SW 1271 (cell line): ENCODE measurements at places on chromosomes 2 and 18.

DNA sequence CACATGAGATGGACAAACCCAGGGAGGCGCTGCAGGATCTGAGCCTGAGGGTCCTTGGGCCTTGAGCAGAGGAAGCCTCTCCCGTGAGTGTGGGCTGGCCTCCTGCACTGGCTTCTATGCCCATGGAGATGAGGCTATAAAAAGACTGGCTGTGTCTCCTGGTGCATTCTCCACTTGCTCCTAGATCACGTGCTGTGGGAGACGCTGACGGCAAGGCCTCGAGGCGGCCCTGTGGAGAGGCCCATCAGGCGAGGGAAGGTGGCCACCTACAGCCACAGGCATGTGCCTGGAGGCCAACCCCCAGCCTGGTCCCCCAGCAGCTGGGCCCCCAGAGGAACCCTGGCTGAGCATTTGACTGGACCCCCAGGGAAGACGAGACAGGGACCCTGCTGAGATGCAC lies 198.9 kb downstream of the TWIST2 start:
- DNase-seq, result no peak

DNA sequence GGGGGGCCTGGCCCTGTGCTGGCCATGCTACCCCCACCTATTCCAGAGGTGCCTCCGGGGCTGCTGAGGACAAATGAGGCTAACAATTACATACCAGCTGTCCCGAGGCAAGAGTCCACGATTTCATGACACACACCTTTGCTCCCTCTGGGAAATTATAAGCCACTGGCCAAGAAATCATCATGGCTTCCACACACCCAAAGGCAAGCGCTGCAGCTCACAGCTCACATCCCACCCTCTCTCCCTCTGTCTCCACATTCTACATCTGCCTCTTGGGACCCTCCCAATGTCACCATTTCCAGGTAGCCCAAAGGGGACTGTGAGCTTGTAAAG lies 134.4 kb downstream of the HDAC4 start:
- no peak for DNase-seq

DNA sequence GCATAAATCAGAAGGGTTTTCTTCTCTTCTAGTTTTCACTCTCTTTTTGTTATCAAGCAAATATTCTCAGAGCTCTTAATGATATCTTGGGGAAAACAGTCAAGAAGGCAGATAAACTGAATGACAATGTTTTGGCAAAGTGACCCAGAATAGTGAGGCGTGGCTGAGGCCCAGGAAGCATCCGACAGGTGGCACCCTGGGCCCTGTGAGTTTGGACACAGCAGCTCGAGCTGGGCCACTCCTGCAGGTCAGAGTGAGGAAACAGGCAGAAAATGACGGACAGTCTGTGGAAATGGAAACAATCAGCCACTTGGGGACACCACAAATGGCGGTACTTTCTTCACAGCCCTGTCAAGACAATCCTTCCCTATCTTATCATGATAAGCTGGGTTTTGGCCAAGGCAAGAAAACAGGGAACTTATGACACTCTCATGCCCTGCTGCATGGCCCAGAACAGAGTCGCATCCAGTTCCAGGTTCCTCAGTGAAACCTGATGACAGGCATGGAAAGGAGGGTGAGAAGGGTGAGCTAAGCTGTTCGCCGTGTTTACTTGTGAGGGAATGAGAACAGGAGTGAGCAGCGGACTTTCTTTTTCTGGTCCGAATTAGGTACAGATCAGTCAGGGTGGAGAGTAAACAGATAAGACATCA lies 32.1 kb downstream of the MRPL44 start:
- no peak for DNase-seq

DNA sequence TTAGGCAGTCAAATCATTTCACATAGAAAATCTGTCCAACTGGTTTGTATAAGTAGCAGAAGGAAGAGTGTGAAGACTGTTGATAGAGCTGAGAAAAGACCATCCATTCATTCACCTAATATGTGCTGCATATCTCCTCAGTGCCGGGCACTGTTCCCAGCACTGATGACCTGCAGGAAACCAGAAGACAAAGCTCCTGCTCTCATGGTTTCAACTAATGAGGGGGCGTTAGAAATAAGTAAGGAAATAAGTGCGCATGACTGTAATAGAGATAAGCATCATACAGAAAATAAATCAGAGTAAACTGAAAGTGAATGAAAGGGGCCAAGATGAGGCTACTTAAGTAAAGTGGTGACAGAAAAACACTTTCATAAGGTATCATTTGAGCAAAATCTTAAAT lies 427.5 kb upstream of the CDH20 start:
- no peak for DNase-seq

GRCh38 chr18:63994783-63995399 lies 25.0 kb downstream of the SERPINB8 start:
- no peak for DNase-seq

- DNase-seq, result no peak
Observed at GRCh38 chr2:71456617-71457016, 3.3 kb downstream of the DYSF start.

DNA sequence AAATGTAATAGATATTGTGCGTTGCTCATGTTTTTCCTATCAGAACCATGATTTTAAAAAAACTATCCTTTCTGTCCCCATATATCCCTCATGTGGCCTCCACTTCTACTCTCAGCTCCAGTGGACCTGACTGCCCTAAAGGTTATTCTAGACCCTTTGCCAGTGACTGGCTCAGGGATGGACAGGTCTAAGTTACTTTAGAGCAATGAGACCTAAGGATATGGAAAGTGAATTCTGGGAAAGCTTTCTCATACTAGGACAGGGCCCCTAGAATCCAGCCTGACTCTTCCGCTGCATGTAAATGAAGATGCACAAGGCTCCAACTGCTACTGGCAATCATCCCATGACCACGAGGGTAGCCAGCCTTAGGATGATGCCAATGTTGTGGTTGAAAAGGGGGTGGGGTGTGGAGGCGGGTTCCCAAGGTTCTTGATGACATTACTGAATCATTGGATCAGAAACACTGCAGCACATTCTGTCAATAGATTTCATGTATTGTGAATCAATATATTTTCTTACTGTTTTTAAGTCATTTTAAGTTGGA lies 21.3 kb downstream of the C2orf69 start:
- no peak for DNase-seq

DNA sequence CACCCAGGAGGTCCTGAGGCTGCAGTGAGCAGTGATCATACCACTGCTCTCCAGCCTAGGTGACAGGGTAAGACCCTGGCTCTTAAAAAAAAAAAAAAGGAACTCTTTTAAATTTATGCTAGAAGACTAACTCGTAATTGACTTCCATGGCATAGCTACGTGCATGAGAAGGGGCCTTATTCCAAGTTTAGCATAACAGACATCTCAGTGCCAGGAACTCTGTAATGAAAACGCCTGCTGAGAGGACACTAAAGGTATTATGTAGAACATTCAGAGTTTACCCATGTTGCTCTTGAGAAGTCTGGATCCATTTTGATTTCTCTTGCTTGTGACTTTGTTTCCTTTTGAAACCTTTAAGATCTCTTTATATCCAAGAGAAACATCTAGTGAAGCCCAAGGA lies 276.0 kb downstream of the ZNF407 start:
- DNase-seq, result no peak

DNA sequence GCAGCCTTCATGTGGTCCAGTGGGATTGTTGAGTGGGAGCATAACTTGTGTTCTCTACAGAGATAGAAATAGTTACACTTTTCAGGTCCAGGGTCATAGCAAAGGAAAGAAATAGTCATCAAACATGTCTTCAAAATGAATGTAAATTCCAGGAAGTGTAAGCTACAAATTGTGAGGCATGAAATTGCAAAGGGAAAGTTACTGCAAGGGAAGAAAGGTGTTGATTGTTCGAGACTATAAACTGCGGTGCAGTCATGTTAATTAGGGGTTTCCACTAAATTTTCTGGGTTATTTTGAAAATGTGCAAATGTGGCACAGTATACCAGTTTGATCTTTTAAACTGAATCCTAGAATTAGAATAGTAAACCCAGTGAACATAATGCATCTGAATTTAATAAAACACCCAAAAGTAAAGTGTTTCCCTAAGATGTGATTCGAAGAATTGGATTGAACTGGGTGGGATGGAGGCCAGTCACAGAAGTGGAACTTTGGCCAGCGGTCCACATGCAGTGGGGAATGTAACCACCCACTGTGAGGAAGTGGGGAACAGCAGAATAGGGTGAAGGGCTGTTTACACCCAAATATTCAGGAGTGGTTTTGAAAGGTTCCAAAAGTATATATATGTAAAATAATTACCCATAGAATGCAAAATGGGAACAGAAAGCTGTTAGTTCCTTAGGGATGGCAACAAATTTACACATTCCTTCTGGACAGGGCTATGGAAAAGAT lies 126.5 kb upstream of the CCDC68 start:
- no peak for DNase-seq

DNA sequence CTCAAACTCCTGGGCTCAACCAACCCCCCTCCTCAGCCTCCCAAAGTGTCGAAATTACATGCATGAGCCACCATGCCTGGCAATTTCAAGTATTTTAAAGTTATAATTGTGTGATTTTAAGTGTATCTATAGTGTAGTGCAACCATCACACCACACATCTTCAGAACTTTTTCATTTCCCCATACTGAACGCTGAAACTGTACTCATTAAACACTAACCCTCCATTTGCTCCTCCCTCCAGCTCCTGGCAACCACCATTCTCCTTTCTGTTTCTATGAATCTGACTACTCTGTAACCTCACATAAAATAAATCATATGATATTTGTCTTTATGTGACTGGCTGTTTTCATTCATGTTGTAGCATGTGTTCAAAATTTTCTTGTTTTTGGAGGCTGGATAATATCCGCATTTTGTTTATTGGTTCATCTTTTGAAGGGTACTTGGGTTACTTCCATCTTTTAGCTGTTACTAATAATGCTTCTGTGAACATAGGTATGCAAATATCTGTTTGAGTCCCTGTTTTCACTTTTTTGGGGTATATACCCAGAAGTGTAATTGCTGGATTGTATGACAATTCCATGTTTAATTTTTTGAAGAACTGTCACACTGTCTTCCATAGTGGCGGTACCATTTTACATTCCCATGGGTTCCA lies 188.2 kb downstream of the PLCL1 start:
- no peak for DNase-seq

DNA sequence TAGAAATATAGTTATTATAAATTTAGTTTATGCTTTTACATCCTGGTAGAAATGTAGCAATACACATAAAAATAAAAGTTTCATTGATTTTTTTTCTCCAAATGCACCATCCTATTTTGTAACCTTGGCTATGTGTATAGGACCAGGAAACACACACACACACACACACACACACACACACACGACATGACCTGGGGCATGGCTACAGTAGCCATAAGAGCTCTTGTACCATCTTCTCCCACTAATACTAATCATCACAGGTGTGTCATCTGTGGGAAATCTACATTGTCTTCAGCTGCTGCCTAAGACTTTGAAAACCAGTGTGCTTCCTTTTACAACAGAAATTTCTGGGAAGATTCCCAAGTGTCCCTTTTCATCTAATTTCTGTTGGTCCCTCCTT lies 144.3 kb downstream of the MCFD2 start:
- no peak for DNase-seq

DNA sequence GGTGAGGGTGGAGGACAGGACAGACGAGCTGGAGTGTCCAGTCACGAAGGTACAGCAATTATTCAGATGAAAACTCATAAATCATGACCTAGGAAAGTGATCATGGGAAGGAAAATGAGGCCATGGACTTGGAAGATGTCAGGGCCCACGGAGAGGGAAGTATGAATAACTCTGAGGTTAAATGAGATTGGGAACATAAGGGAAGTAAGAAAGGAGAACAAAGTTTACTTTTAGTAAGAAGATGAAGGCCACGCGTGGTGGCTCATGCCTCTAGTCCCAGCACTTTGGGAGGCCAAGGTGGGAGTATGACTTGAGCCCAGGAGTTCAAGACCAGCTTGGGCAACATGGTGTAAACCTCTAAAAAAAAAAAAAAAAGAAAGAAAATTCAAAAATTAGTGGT lies 56.2 kb downstream of the AQP4 start:
- DNase-seq, result no peak

DNA sequence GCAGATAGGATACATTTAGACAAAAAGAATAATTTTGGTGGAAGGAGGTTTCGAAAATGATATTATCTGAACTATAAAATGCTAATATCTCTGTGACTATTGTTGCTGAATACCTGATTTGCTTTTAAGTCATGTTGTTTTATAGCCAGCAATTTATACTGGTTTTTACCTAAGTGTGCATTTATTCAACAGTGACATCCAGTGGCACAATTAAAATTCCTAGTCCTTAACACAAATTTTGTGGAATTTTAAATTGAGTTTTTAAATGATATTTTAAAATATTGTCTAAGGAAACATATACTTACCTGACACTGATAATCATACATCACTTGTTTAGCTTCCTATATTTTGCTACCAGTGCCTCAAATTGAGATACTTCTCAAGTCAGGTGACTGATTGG lies 144.8 kb downstream of the ARHGAP28 start:
- no peak for DNase-seq

DNA sequence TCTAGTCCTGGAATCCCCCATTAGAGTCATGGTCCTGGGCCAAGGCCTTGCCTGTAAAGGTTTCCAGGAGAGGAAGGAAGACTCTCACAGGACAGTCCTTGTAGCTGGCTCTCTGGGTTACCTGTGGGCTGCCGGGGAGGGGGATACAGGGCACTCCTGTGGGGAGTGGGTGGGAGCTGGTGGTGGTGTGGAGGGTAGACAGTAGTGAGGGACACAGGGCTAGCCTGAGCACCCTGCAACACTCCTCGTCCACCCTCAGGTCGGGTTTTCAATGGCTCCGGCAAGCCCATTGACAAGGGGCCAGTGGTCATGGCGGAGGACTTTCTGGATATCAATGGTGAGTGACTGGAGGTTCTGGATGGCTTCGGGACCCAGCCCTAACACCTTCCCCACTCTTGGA lies 19.7 kb upstream of the ANKRD53 start:
- DNase-seq, result no peak

DNA sequence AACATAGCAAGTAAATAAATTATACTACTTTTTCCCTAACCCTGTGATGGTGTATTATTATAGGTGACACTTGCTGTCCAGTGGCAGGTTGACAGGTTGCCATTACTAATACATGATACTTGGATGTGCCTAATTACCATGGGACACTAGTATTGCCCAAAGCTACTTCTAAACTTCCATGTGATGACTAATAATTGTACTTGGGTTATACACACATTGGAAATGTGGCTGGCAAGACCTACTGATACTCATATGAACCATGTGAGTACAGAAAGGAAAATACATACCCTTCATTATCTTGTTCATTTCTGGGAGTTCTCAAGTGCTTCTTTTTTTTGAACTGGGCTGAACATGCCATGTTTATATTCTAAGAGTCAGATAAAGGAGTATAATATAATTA lies 156.4 kb downstream of the IKZF2 start:
- DNase-seq, result no peak

DNA sequence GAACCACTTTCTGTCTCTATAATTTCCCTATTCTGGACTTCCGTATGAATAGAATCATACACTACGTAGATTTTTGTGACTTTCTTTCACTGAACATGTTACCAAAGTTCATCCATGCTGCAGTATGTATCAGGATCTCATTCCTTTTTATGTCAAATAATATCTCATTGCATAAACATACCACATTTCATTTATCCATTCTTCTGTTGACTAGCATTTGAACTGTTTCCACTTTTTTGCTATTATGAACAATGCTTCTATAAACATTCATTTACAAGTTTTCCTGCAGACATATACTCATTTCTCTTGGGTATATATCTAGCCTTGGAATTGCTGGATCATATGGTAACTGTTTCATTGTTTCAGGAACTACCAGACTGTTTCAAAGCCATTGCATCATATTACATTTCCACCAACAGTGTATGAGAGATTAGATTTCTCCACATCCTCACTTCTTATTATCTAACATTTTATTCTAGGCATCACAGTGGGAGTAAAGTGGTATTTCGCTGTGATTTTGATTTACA lies 186.2 kb downstream of the DYM start:
- no peak for DNase-seq
